ENCODE measurements at places on chromosomes 2 and 18.

DNA sequence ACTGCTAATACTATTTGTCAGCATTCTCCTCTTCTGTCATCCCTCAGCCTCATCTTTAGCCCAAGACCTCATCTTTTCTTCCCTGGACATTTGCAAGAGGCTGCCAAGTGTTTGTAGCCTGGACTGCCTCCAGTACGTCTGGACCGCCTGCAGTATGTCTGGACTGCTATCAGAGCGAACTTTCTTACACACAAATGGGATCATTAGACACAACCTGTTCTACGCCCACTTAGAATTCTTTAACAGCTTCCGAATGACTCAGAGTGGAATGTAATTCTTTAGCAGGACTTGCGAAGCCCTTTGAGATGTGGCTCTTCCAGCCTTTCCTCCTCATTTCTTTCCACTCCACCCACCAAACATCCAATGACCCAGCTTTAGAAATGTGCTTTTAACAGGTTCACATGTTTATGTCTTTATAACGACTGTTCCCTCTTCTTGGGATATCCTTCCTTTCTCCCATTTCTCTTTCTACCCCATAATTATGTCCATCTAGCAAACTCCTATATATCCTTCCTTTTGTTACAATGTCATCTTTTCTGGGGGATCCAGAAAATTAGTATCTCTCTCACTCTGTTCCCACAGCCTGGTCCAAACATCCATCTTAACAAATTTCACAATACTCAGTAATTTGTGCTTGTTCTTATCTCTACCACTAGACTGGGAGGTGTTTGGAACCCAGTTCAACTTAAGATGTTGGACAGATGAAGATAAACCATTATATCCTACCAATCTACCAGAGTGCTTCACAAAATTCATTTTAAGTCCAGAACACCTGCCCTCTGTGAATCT, 171.3 kb upstream of the PGAP1 start:
- DNase-seq, result peak; percentile 37

GRCh38 chr2:215377283-215377682, 58.6 kb downstream of the FN1 start:
- DNase-seq, result no peak

DNA sequence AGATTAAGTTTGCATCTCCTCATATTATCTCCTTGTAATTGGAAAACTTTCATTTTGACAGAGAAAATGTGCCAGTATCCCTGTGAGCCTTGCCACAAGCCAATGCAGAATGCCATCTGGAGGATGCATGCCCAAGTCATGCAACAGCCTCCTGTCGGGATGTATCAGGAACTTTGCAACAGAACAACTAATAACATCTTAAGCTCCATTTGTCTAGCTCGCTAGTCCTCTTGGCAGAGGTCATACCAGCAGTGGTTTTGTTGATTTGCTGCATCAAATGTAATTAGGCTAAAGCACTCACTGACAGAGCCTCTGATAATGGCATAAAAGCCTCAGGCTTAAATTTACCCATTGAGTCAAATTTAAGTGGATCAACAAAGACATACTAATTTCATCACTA, 125.8 kb downstream of the UBE2E3 start:
- no peak for DNase-seq

DNA sequence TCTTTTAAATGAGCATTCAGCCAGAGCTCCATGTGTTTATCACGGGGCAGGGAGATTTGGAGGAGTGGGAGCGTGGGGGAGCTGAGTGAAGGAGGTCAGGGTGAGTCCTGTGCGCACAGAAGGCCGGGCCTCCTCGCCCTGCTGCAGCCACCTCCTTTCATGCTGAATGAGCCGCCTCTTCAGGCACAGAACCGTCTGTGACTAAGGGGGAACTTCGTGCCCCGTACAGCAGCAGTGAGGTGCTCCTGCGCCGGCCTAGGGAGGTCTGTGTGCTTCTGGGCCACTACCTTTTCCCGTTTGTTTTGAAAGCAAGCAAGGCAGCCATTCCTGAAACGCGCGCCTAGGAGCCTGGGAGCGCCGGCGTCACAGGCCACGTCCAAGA, 27.1 kb upstream of the ZNF516 start:
- no peak for DNase-seq

DNA sequence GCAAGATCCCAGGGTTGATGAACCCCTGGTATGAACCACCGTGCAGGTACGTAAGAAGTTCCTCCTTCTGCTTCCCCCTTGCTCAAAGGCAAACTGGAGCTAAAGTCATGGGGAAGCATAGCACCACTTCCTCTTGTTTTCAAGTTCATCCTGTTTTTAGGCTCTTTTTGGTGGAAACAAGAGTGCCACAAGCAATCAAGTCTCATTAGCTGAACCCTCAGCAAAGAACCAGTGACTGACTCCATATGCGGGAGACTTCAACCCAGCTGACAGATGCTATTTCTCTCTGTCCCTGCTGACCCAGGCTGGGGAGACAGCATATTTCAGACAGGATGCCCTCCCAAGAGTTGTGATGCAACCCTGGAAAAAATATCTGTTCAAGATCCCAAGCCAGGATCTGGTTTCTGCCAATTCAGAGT, 47.7 kb downstream of the BCL2 start:
- no peak for DNase-seq
